ENCODE measurements at places on chromosomes 2 and 18.

- DNase-seq = peak; percentile 95
Observed at GRCh38 chr2:43127208-43127940, 99.0 kb downstream of the ZFP36L2 start.

- no peak for DNase-seq
Observed at GRCh38 chr2:96359310-96359709, 23.7 kb downstream of the NCAPH start.

DNA sequence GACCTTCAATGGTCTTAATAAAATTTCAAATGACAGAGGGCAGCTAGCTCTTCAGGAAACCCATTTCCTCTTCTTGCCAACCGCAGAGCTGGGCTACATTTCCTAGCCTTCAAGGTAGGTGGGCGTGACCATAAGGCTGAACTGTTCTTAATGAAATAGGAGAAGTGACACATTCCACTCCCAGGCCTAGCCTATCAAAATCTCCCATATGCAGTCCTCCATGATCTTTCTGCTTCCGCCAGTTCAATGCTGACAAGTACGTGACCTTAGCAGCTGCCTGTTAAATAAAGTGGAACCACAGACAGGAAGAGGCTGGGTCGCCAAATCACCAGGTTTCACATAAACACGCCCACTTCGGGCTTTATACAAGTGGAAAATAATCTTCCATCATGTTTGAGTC lies 13.2 kb downstream of the SERPINE2 start:
- peak; percentile 19 for DNase-seq

DNA sequence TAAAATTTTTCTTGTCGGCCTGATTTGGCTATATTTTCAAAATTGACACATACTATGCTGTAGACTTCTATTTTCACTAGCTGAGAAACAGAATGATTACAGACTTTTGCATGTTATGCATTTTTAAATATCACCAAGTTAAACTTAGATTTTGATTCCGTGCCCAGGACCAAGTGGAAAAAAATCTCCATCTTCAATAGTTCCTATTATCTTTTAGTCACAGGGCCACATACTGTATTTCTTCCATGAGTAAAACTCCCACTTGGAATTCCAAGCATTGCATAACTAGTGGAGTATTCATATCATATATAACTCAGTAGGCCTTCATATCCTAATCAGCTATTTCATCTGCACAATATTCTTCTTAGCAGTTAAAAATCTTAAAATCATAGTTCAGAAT lies 470.9 kb downstream of the ARHGAP15 start:
- DNase-seq = no peak

DNA sequence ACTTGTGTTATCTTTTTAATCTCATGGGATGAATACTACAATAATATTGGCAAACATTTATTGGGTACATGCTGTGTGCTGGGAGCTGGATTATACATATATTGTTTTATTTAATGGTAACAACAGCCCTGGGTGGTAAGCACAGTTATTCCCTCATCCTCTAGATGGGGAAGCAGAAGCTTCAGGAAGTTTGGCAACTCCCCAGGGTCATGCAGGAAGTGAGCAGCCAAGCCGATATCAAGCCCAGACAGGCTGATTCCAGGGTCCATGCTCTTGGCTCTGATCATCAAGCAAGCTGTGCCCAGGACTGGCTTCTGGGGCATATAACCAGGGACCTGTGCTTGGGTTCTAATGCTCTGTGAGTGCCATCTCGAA lies 155.8 kb downstream of the ZNF516 start:
- no peak for DNase-seq

DNA sequence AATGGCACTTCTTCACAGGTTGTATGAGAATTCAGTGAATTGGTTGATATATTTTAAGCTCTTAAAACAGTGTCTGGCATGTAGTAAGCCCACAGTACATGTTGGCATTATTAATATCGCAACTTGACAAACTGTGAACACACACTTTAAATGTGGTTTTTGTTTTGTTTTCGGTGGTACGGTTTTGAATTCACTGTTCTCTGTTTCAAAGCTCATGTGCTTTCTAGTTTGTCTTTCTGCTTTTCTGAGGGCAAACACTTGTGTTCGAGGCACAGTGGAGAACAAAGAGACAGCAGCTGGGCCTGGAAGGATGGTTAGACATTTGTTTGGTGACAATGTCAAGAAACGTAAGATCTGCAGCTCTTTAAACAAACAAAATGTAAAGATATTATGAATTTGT lies 276.5 kb upstream of the MC4R start:
- DNase-seq = no peak

DNA sequence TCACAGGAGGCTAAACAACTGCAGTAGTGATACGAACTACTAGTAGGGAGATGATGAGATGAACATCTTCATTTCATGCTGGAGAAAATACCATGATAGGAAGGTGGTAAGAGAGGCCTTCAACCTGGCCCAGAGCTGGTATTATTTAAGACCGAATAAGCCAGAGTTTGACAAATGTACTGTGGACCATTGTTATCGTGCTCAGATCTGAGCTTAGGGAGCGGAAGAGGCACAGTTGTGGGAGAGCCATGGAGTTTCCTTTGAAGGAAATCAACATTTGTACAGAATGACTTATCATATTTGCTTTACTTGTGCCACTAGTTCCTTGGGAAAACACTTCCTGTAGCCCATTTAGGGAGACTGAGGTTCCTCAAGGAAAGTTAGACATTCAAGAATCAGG lies 260.6 kb upstream of the TNP1 start:
- DNase-seq = no peak

- DNase-seq = no peak
Observed at GRCh38 chr2:108323619-108324018, 34.9 kb downstream of the SULT1C2 start.

DNA sequence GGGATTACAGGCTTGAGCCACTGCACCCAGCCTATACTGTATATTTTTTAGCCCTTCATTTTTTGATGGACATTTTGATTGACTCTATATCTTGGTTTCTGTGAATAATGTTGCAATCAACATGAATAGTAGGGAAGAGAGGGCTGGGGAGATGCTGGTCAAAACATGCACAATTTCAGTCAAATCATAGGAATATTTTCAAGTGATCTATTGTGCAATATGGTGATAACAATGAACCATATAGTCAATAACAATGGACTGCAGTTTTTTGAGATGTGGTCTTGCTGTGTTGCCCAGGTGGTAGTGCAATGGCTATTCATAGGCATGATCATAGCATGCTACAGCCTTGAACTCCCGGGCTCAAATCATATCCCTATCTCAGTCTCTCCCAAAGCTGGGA lies 264.7 kb upstream of the TMEFF2 start:
- DNase-seq = no peak

DNA sequence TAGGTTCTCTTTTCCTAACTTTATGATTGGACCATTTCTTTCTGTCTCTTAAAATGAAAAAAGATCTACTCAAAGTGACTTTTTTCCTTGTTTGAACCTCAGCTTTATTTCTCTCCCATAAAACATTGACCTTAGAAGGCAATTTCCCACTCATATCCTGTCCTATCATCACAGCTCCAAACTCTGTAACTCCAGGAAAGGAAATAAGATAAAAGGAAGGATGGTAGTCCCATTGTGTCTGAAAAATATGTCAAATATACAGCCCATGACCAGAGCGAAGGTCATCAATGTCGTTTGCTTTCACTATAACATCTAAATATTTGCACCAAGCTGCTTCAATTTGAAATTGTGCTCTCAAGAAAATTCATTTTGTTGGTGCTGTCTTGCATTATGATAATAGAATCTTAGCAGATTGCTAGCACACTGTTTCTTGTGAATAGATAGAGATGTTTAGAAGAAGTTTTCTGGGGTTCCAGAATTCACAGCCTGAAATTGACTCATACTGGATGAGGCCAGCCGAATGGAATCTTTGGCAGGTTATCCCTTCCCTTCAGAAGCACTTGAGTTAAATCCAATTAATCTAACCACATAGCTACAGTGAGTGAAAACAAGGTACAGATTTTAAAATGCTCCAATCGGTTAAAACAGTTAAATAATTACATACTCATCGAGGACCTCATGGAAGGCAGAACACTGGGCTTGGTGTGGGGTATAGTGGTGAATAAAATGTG lies 95.1 kb downstream of the CRIM1 start:
- DNase-seq = no peak

DNA sequence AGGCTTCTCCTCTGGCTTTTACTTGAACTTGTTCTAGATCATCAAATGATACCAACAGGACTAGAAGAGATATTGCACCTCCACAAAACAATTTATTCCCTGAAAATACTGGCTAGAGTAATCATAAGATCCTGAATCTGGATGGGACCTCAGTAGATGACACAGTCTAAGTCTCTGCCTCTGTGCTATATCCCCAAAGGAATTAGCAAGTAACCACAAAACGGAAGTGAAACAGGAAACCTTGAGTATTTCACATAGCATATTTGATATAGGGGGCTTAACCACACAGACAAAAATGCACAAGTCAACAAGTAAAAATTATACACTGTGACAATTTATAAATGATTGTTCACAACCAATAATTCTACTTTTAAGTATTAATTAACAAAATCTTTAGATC lies 456.9 kb upstream of the TNP1 start:
- no peak for DNase-seq

DNA sequence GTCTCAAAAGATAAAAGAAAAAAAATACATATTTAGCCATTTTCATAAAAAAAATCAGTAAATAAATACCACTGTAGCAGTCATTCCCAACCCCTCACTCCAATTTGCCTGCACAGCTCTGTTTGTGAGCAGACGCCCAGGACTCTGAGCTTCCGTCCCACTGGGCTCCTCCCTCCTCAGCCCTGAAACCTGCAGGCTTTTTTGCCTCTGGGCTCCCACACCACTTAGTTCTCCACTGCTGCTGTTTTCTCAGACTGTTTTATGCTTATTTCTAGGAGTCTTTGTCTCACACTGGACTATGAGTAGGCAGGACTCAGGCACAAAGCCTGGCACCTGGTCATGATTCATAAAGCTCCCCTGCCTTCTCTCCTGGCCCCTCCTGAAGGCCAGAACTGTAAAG lies 6.1 kb upstream of the CXCR1 start:
- DNase-seq = no peak

GRCh38 chr2:9831670-9832069 lies 11.6 kb upstream of the TAF1B start:
- DNase-seq = no peak

DNA sequence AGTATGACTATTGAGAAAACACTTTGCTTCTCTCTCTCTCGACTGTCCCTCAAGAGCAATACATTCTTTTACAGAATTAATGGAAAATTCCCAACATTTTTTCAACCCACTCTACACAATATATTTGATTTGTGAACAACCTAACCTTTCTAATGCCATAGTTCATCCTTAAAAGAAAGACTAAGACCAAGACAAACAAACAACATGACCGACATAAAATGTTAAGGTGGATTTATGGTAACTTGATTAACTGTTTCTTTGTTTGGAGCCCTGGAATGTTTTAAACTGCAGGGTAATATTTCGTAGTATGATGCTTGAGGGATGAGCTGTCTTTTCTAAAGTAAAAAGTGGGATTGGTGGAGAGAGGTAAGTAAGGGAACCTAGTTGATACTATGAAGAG lies 738.2 kb downstream of the MBD2 start:
- no peak for DNase-seq

DNA sequence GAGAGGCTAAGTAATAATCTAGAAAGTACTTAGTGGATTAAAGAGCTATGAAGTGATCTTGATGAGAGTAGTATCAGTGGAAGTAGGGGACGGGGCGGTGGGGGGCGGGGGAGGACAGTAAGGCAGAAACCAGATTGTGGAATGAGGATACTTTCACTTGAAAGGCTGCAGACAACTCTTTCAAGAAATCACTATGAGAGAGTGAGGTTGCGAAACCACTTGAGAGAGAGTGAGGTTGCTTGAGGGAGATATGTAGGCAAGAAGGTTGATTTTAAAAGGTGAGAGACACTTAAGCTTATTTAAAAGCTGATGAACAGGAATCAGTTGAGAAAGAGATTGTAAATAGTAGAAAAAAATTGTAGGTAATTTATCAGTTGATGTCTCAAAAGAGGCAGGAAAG lies 3.8 kb downstream of the ZNF397 start:
- no peak for DNase-seq

DNA sequence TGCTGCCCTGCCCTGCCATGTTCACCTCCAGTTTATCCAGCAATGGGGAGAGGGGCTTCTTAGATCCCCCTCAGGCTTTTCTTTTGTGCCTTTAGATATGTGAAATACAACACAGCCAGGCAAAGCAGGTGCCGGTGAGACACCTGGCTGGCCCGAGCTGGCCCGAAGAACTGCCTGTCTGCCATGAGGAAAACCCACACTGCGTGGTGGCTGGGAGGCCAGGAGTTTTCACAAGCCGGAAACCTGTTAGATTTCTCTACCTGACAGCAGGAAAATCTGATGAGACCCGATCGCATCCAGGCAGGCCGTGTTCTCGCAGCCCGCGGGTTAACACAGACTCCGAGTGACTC lies 5.7 kb upstream of the GAL3ST2 start:
- DNase-seq = no peak

- DNase-seq = no peak
Observed at GRCh38 chr2:236919209-236919608, 166.5 kb upstream of the COPS8 start.

DNA sequence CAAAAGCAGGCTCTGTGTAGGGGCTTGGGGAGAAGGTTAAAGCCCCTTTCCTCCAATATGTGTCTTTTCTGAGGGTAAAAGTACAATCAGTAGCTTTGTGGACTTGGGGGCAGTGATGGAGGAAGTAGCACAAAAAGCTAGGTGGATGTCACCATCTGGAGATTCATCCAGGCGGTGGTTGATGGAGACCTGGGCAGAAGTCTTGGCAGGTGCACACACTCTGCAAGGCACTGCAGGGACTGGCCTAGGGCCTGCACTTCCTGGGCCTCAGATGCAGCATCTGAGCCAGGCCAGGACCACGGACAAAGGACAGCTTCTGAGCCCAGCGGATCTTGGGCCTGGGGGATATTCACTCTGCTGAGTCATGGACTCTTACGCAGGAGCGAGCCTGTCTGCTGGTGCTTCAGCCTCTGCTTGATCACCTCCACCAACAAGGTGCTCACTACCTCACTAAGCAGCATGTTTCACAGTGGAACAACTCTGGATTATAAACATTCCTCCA lies 391.1 kb downstream of the TNS1 start:
- DNase-seq = no peak

DNA sequence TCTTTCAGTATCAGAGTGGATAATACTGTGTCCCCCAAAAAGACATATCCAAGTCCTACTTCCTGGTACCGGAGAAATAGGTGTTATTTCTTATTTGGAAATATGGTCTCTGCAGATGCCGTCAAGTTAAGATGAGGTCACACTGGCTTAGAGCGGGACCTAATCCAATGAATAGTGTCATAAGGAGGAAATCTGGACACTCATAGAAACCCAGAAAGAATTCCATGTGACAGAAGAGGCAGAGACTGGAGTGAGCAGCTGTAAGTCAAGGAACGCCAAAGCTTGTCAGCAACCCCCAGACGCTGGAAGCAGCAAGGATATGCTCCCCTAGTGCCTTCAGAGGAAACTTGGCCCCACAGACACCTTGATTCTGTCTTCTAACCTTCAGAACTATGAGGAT lies 69.8 kb downstream of the CCBE1 start:
- DNase-seq = no peak

- no peak for DNase-seq
Observed at GRCh38 chr18:34122724-34123334, 101.9 kb downstream of the NOL4 start.

GRCh38 chr18:3869848-3870247 lies 419.9 kb downstream of the TGIF1 start:
- no peak for DNase-seq
